Heart right ventricle (tissue), 16 donors: ENCODE measurements at places on chromosomes 1 and 21. TPM values are rescaled to one million over a fixed set of nuclear protein-coding genes. Genes with fewer than 3 reads are reported as not detected.

The SVBP gene
- 12.3 TPM for total RNA-seq

The TMEM82 gene
- total RNA-seq, result not detected

The PTP4A2 gene
- 506 TPM for total RNA-seq

The ST6GALNAC3 gene
- 8.0 TPM for total RNA-seq

- H3K4me3 ChIP-seq, result peak overlapping the region; percentile 66
- no peaks in the 10 kb centered on the region for H3K27me3 ChIP-seq
- peak overlapping the region; percentile 88 for H3K27ac ChIP-seq
- peaks cover 10% of the 10 kb centered on the region for H3K4me1 ChIP-seq
Measured at GRCh38 chr1:72284084-72284347, 1.7 kb upstream of the NEGR1 start.

DNA sequence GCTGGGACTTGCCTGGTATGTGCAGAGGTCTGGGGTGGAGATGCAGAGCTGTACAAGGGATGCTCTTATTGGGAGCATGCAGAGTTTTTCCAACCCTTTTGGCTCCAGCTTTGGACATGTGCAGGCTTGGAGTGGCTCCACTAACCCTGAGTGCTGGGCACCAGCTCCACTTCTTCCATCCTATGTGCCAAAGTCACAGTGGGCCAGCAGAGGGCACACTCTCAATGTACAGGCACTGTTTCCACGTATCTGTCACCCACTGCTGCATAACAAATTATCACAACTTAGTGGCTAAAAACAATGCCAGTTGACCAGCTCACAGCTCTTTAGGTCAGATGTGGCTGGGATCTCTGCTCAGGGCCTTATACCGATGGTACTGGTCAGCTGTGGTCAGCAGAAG lies 631.8 kb downstream of the AJAP1 start:
- DNase-seq, result no peak
- H3K27me3 ChIP-seq, result peaks cover 7% of the 10 kb centered on the region
- H3K36me3 ChIP-seq, result no peaks in the 10 kb centered on the region
- H3K27ac ChIP-seq, result no peak overlapping the region

DNA sequence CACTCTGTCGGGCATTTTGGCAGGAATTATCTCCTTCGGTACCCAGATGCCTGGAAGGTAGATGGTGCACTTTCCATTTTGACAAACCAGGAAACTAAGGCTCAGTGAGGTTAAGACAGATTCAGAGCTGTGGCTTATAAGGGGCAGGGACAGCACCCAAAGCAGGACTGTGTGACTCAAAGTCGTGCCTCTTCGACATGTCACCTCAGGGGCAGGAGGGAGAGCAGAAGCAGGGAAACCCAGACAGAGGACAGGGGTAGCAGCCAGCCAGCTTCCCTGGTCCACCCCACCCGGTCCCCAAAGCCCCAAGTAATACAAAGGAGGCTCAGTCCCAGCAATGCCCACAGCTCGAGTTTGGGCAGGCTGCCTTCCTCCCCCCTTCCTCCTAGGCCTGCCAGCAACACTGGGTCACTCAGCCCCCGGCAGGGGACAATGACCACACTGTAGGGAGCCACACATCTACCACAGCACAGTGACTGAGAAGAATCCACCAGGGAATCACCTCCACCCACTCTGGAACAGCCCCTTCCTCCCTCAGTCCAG lies 2.5 kb downstream of the RHOC start:
- no peak for DNase-seq
- H3K4me3 ChIP-seq, result peak overlapping the region; percentile 100
- H3K4me1 ChIP-seq, result peaks cover 73% of the 10 kb centered on the region
- no peaks in the 10 kb centered on the region for H3K27me3 ChIP-seq
- H3K27ac ChIP-seq, result peak overlapping the region; percentile 86

DNA sequence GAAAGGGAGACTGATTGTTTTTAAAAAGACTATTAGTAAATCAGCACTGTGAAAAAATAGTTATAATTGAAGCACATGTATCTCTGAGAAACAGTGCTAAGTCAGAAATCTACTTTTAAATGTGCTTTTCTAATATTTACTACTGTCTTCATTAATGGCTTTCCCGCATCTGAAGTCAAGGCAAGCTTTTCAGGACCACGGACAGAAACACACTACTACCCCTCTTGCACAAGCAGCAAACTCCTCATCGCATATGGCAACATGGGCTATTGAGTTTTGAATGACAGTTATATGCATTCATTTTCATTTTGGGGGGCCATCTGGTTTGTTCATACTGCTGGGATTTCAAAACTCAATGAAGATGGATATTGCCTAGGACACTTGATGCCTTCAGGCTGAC lies 433.4 kb upstream of the CAMK1G start:
- no peak for DNase-seq
- H3K4me1 ChIP-seq, result no peaks in the 10 kb centered on the region
- no peak overlapping the region for H3K4me3 ChIP-seq
- no peaks in the 10 kb centered on the region for H3K36me3 ChIP-seq
- no peaks in the 10 kb centered on the region for H3K27me3 ChIP-seq
- H3K27ac ChIP-seq, result no peak overlapping the region

DNA sequence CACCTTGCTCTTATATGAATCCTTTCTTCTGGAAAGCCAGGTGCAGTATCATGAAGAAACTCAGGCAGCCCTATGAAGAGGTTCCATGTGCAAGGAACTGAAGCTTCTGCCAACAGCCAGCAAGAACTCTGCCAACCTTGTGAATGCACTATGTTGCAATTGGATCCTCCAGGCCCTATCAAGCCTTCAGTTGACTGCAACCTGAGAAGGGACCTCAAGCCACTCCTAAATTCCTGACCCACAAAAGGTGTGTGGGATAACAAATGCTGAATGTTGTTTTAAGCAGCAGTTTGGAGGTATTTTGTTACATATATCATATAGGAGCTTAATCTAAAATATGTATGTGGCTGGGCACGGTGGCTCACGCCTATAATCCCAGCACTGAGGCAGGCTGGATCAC lies 84.0 kb downstream of the RERE start:
- no peak overlapping the region for H3K27ac ChIP-seq
- H3K4me1 ChIP-seq, result peaks cover 14% of the 10 kb centered on the region
- H3K36me3 ChIP-seq, result no peaks in the 10 kb centered on the region
- no peak overlapping the region for H3K4me3 ChIP-seq

GRCh38 chr1:241838897-241839296 lies 9.1 kb upstream of the EXO1 start:
- peaks cover 9% of the 10 kb centered on the region for H3K4me1 ChIP-seq
- no peak overlapping the region for H3K27ac ChIP-seq
- H3K27me3 ChIP-seq, result no peaks in the 10 kb centered on the region
- H3K4me3 ChIP-seq, result no peak overlapping the region

DNA sequence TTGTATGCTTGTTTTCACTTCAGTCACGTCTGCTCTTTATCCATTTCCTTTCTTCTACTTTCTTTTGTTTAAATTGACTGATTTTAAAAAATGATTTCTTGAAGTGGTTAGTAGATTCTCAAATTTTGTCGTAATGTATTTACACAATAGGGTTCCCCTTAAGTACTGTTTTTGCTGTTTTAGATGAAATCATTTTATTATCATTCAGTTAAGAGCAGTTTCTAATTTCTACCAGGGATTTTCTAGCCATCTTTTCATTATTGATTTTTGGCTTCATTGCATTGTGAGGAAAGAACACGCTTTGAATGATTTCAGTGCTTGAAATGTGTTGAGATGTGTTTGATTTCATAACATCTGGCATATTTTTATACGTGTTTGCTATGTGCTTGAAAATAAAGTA lies 27.0 kb downstream of the ST6GALNAC3 start:
- no peak for DNase-seq
- H3K27ac ChIP-seq, result no peak overlapping the region
- no peaks in the 10 kb centered on the region for H3K36me3 ChIP-seq
- no peaks in the 10 kb centered on the region for H3K27me3 ChIP-seq

DNA sequence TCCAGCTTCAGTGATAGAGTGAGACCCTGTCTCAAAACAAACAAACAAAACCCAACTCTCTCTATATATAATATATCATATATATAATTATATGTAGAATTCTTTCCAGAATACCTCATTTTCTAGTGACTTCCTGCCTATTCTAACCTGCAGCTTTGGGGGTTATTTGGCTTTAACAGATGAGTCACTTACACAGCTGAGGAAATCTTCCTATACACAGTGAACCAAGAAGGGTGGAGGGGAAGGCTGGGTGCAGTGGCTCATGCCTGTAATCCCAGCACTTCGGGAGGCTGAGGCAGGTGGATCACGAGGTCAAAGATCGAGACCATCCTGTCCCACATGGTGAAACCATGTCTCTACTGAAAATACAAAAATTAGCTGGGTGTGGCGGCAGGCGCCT lies 9.2 kb downstream of the RAB29 start:
- no peak for DNase-seq
- no peak overlapping the region for H3K27ac ChIP-seq
- H3K4me1 ChIP-seq, result no peaks in the 10 kb centered on the region
- no peak overlapping the region for H3K4me3 ChIP-seq

DNA sequence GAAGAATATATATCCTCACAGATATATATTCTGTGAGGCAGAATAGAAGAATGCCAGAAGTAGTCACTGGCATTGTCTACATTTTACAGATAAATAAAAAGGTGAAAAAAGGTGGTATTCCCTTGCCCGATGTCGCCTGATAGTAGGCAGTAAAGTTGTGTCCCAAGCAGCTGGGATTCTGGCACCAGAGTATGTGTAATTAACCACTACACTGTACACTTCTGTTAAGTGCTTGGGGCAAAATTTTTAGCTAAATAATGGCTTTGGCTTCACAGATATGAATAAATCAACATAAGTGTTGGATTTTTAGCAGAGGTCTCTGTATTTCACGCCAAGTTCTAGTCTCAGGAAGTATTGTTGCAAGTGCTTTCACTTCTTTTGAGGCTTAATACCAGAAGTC lies 13.3 kb upstream of the CASQ2 start:
- no peak overlapping the region for H3K4me3 ChIP-seq
- H3K27ac ChIP-seq, result no peak overlapping the region
- no peak for DNase-seq
- H3K36me3 ChIP-seq, result no peaks in the 10 kb centered on the region
- H3K27me3 ChIP-seq, result peaks cover 16% of the 10 kb centered on the region

DNA sequence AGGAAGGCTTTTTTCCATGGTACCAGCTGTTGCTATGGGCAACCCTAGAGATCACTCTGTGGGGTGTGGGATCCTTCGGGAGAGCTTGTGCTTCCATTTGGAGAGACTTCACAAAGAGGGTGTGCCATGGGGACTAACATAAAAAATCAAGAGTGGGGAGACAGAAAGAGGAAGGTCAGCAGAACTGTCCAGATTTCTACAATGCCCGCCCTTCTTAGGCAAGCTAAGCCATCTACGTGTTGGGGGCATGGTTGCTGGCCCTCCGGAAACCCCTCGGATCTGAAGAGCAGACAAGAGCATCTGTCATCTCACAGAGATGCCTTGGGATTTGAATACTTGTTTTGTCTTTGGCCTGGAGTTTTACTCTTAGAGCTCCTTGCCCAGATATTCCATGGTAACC lies 83.9 kb upstream of the ZNF648 start:
- no peaks in the 10 kb centered on the region for H3K36me3 ChIP-seq
- no peak overlapping the region for H3K4me3 ChIP-seq
- H3K4me1 ChIP-seq, result peaks cover 15% of the 10 kb centered on the region
- H3K27ac ChIP-seq, result peak overlapping the region; percentile 86
- no peak for DNase-seq
